Brain (organoid and tissue), 16 donors: ENCODE measurements at places on chromosomes 2 and 18.

- no peak for DNase-seq
These were observed 206.2 kb downstream of the RTP5 start for GRCh38 chr2:242075696-242076095.

DNA sequence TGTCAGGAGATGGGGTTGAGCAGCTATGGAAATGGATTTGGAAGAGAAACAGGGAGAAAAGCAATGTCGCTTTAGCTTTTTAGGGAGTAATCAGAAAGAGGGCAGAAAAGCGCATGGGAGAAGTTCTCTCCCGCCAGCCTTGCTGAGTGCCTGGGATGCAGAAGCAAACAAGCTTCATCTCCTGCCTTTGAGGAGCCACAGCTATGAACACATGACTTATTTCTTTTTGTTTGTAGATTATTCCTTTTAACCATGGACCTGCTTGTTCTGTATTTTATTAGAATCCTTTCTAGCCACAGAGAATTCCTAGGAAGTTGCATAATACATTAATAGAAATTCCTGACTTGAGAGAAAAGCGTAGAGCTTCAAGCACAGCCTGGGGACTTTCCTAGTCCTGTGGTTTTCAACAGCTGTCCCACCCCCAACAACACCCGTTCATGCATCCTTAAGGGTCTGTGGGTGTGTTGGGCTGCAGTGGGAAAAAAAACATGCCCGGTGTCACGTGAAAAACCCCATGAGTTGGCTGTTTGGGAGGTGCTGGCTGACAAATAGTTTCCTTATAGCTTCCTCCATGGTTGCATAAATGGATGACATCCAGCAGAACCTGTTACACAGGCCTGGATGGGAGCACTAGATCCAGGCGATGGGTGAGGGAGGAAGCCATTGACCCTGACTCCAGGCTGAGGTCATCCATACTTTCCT, 14.9 kb downstream of the SLC9A4 start:
- no peak for DNase-seq

DNA sequence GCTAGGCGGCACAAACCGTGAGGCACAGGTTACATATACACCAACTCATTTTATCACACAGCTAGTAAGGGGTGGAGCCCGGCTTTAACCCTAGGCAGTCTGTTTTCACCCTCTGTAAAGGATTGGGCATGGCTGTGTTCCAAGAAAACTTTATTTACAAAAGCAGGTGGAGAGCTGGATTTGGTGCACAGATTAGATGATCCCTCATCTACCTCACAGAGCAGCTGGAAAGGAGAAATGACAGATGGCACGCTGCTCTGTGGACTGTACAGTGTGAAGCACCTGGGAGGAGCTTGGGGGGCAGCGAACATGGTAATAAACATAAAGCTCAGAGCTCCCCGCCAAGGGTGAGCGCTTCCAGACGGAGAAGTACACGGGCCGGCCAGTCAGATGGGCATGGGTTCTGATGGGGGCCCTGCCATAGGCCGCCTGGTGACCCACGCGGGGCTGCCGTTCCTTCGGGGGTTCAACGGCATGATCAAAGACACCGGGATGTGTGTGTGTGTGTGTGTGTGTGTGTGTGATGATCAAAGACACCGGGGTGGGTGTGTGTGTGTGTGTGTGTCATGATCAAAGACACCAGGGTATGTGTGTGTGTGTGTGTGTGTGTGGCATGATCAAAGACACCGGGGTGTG, 862 bp upstream of the TMEM177 start:
- no peak for DNase-seq

DNA sequence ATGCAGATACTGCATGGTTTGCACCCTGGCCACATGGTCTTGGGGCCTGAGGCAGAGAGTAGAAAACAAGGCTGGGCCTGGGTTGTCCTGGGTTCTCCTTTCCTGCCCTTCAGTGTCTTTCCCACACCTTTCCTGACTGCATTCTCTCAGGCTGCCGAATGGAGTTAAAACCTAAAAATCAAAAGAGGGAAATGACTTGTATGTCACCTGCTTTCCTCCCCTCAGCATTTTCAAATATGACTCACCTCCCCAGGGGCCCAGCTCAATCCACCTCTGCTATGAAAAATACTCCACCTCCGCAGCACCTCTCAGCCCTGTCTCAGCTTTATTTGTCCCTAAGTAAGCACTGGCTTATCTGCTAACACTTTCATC, 457.8 kb upstream of the MEX3C start:
- DNase-seq = no peak

DNA sequence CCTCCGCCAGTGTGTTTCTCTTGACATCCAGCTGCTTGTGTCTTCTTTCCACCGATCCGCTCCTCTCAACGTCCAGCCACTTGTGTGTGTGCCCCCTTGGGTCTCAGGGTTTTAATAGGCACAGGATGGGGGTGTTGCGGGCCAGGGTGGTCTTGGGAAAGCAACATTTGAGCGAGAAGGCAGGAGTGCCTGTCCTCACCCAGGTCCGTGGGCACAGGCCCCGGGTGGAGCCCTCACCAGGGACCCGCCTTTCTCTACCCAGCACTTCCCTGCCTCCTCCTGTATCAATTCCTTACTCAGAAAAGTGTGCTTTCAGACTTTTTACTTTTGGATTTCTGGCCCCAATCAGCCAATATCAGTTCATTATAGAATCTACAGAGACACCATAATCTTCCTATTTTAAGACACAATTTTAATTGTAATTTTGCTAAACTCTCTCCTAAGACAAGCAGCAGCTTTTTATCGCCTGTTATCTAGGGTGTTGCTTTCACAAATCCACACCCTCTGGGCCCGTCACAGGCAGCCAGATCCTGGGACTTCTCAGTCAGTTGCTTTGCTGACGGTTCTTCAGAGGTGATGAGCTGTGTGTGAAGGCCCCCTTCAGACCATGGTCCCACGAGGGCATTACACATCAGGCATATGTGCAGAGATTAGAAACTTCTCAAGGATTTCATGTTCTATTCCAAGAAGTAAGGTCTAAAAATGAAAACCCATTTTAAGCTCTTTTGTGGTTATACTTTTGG, 96.0 kb upstream of the FHL2 start:
- DNase-seq = no peak

GRCh38 chr2:45902781-45903375, 251.4 kb downstream of the PRKCE start:
- DNase-seq = no peak

GRCh38 chr2:177422271-177422670, 29.7 kb downstream of the AGPS start:
- DNase-seq = no peak

- DNase-seq = no peak
These were observed 109.4 kb downstream of the CALCRL start for GRCh38 chr2:187338679-187339121.

DNA sequence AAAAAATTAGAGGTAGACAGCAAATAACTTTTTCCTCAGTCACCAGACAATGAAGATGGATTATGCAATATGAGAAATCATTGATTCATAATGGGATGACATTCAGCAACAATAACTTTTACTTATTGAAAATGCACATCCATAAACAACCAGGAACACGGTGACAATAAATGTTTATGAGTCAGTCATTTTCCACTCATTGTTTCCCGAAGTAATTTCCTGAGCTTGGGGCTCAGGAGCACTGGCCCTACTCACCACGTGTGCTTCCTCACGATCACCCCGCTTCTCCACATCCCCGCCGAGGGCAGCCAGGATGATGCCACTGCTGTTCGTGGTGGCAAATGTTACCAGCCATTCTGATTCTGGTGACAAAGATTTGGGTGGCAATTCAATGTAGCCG, 156.3 kb downstream of the LAMA1 start:
- DNase-seq = no peak

- no peak for DNase-seq
These were observed 243.0 kb downstream of the HDAC4 start for GRCh38 chr2:239157771-239158170.

- peak; percentile 24 for DNase-seq
These were observed 8.4 kb upstream of the ARID5A start for GRCh38 chr2:96528006-96528699.

DNA sequence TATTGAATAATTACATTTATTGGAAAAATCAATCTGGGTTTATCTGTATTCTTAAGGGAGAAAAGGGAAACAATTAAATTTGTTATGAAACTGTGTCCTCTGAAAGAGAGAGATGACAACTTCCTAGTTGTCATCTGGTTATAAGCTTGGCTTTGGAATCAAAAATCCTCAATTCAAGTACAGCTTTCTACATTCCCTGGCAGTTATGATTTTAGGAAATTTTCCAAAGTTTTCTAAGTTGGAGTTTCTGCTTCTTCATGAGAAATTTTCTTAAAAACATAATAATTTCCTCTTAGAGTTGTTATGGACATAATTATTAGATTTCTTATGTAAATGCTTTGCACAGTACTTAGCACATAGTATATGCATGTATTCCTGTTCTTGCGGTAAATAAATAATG, 625.6 kb upstream of the SLC39A10 start:
- DNase-seq = no peak

DNA sequence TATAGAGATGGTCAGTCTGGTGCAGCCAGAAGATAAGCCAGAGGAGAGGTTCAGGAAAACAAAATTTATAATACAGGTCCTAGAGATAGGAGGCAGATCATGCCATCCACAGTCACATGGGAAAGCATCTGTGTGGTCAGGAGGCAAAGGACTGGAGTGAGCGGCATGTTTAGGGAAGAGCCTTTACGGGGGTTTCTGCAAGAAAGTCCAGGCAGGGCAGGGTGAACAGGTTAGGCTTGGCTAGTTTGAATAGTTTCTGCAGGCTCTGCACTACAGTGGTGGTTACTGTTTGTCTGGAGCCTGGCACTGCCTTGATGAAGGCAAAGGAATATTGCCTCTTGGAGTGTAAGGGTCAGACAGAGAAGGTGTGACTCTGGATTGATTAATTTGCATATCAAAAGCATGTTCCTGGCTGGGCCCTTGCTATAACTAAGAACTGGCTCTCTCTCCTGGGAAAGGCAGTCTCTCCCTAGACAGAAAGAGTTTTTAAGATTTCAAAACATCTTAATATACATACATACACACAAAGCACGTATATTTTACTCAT, 1034.7 kb upstream of the CHAC2 start:
- no peak for DNase-seq

- peak; percentile 31 for DNase-seq
These were observed 270.9 kb upstream of the TCF4 start for GRCh38 chr18:55858661-55859515.

GRCh38 chr18:75167137-75167536, 41.8 kb downstream of the PTGR3 start:
- DNase-seq = no peak

DNA sequence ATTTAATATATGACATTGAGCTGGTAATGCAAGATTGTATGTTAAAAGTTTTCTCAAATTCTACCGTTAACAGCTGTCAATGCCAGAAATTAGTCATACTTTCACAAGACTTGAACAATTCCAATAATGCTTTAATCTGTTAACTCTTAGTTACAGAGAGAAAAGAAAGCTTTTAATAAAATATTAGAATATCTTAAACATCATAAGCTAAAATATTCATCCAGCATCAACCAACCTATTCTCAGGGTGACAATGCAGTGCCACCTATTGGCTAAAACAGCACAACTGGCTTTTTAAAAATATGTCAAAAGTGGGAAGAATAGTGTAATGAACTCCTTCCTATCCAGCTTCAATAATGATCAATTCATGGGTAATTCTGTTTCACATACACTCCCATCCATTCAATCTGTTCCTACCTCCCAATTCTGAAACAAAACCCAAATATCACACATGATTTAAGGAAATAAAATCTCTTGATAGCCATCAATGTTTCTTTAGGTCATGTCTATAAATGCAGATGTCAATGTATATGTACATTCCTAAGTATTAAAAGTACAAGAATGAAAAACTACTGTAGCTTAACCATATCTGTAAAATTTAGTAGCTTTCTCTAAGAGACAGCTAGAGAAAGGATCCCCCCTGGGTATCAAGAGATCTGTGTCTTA, 79.8 kb upstream of the CCDC141 start:
- peak; percentile 35 for DNase-seq

- DNase-seq = no peak
These were observed 163.5 kb downstream of the MTCL1 start for GRCh38 chr18:8868779-8869415.

- peak; percentile 65 for DNase-seq
These were observed 312.9 kb downstream of the PRKCE start for GRCh38 chr2:45964223-45964841.

- no peak for DNase-seq
These were observed 53.6 kb downstream of the KCNF1 start for GRCh38 chr2:10965241-10965843.

GRCh38 chr18:79377187-79377891, 18.4 kb upstream of the NFATC1 start:
- DNase-seq = no peak

GRCh38 chr2:105468582-105469042, 69.8 kb upstream of the FHL2 start:
- DNase-seq = no peak

- no peak for DNase-seq
These were observed 227.5 kb downstream of the HDAC4 start for GRCh38 chr2:239173301-239173700.

DNA sequence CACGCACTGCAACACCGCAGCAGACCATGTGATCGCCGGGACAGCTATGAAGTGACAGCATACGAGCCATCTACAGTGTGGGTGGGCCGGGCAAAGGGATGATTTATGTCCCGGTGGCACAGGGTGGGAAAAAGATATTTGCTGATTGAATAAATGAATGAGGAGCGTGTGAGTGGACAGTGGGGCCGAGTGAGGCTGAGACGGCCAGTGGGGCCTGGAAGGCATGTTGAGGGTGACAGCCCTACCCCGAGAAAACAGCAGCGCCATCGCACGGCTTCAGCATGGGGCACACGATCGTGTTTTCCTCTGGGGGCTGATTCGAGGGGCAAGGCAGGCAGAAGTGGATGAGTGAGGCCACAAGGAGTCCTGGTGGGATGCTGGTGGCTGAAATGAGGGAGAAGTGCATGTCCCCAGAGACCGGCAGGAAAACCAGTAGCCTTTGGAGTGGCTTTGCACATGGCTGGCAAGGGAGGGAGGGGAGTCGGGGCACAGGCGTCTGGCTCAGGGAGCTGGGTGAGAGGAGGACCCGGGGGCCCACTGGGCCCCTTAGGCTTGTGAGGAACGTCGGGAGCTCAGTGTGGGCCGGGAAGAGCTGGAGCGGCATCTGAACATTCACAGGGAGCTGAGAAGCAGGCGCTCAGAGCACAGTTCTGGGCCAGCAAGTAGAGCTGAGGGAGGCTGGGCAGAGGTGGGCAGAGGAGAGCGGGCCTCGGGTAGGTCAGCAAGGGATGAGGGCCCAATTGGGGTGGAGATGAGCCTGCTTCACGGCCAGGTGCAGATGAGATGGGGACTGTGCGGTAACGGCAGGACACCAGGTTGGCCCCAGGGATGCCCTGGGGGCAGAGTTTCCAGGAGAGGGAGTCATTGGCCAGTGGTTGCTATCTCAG, 32.1 kb upstream of the MAL start:
- no peak for DNase-seq

GRCh38 chr2:37588316-37588777, 83.1 kb downstream of the CDC42EP3 start:
- no peak for DNase-seq

DNA sequence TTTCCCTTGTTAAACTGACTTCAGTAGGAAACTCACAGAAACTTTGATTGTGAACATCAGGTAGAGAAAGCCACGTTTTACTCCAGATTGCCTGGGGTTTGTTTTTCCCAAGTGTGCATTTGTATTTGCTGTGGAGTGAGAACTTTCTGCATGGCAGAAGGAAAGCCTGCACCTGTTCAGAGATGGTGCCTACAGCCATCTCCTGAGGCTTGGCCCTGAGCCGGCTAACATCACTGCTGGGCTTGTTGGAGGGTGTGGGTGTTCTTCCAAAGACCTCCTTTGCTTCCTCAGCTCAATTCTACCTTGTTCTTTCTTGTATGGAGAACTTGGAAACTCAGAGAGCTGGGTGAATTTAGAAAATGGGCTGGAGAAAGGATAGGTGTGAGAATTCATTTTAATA, 16.1 kb downstream of the KCNS3 start:
- no peak for DNase-seq

- DNase-seq = no peak
These were observed 467.6 kb downstream of the PTPRM start for GRCh38 chr18:8034674-8035073.
